ENCODE measurements at places on chromosomes 11 and 22.

- no peak for DNase-seq
Measured at GRCh38 chr11:111047374-111047773, 198.2 kb upstream of the POU2AF2 start.

DNA sequence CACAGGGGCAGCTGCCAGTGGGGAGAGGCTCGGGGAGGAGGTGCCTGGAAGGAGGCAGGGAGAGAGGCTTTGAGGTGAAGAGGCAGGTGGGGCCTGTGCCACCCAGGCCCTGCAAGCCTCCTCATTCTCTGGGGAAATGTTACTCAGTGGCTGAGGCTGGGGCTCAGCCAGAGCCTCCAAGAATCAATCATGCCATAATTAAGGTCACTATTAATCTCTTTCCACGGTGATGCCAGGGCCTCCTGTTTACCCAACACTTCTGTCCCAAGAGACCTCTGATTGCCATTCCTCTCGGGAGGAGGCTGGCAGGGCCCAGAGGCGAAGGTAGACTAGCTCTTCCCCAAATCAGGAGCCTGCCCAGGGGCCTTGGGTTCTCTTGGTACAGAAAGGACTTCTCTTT is 38.4 kb downstream of the GDPD5 start:
- no peak for DNase-seq

DNA sequence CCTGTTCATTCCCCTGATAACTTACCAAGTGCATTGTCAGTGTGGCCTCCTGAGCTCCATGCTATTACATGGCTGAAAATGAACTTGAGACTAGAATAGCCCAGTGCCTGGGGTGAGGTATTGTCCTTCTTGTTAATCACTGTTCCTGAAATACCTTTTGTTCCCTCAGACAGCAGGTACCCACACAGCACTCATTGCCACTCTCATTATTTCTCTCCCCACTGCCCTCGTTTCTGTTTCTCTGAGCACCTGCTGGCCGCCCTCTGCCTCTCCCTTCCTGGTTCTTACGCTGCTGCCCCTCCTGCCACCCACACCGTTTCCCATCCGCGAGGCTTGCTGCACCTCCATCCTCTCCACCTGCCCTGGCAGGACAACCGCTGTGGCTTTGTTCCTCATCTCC is 36.9 kb upstream of the RAB1B start:
- no peak for DNase-seq

- no peak for DNase-seq
Measured at GRCh38 chr11:133529807-133530500, 2.3 kb downstream of the OPCML start.

DNA sequence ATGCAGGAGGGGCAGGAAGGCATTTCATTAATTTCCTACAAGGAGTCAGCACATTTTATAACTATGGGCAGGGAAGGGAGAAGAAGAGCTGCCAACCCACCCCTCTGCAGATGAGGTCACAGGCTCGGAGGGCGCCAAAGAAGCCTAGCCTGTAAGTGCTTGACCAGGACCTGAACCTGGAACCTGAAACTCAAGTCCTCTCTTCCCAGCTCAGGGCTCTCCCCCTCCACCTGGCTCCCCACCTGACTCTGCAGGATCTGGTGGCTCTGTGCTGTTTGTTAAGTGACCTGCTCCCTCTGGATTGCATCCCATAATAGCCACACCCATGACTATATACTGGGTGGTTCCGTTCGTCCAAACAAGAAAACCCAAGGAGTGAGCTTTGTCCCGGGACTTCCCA is 27.3 kb downstream of the SCGB1A1 start:
- no peak for DNase-seq

- DNase-seq = peak; percentile 24
Measured at GRCh38 chr11:6531267-6531752, 34.2 kb downstream of the DNHD1 start.

DNA sequence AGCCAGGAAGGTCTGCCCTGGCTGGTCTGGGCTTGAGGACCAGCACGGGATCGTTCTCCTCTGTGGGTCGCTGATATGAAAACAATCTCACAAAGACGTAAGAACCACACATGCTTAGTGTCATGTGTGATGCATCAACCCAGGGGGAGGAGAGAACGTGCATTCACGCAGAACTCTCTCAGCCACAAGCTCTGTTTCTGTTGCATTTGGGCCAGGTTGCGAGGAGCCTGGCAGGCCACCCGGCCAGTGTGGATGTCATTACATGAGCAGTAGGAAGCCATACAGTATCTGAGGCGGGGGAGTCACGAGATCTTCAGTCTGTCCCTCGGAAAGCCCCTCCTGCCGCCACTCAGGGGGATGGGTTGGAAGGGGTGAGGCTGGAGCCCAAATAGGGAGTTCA is 53.1 kb upstream of the KCNQ1OT1 start:
- DNase-seq = no peak

DNA sequence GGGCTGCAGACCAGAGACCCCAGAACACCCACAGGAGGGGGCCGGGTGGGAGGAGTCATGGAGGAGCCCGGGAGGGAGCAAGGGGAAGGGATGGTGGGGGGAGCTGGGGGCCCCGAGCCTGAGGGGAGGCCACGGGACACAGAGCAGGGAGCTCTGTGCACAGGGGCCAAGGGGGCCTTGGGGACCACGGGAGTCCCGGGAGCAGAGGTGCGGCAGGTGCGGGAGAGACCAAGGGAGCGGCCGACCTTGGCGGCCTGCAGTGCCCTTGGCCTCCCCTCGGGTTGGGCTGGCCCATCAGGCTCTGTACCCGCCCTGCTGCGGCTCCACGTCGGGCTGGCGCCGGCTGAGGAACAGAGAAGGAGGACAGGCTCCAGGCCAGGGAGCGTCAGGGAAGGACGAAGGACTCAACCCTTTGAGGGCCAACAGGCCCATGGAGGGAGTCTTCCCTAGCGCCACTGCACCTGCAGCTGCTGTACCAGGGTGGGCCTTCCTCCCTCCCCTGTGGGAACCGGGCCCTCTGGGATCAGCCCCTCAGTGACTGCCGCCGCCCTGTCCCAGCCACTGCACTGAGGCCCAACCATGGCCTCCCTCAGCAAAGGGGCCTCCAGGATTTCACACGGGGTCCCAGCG is 17.8 kb upstream of the BRSK2 start:
- no peak for DNase-seq

- DNase-seq = no peak
Measured at GRCh38 chr22:43890901-43891331, 897 bp downstream of the PNPLA5 start.

DNA sequence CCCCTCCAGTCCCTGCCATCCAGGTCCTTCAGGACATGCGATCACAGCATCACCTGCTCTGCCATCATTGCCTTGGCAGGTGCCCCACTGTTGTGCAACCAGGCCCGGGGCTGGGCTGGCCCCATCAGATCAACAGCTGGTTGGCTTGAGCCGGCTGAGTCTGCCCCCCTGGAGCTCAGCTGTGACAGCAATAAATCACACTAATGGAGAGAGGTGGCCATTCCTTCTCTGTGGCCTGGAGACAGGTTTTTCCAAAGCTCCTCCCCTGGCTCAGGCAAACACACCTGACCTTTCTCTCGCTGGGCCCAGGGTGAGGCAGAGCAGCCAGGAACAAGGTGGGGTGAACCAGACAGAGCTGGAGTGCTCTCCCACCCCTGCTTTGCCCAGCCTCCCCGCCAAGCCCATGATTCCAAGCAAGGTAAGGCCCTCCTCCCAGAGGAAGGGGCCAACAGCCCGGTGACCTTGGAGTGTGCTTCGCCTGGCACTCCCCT is 8.9 kb upstream of the FXYD2 start:
- DNase-seq = peak; percentile 98

DNA sequence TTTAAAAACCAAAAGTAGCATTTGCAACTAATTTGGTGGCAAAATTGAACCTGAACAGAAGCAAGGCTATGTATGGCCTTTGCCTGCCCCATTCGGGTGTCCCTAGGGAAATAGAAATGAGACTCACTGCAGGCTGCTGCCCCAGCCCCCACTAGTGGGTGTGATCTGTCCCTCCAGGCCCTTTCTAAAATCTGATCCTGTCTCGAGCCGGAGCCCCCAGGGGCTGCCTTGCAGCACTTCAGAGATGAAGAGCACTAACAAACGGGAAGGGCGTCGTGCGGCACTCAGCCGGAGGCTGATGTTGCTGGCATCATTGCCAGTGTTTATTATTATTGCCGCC is 43.2 kb downstream of the CD82 start:
- DNase-seq = no peak

GRCh38 chr22:47276991-47277390 is 514.5 kb downstream of the TBC1D22A start:
- DNase-seq = no peak

GRCh38 chr11:35949242-35949641 is 5.4 kb downstream of the LDLRAD3 start:
- DNase-seq = no peak

GRCh38 chr11:119843877-119844276 is 114.9 kb upstream of the NECTIN1 start:
- DNase-seq = no peak

GRCh38 chr22:36762687-36763260 is 13.1 kb downstream of the IFT27 start:
- no peak for DNase-seq

- DNase-seq = no peak
Measured at GRCh38 chr11:6351782-6352382, 31.6 kb upstream of the CAVIN3 start.

DNA sequence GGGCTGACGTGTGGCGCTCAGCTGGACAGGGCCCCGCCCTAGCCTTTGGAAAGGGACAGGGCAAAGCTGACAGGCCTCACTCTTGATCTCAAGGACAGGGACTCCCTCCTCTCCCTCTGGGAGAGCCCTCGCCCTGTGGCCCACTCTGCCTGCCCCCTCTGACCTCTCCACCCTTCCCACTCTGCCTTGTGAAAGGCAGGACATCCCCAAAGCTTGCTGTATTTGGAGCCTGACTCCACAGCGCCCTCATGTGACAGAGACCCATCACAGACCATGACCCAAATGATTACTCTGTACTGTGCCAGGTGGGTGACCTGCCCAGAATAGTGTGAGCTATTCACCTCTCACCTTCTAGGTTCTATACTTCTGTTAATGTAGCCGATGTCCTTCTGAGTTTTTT is 18.8 kb downstream of the P2RY2 start:
- peak; percentile 35 for DNase-seq

DNA sequence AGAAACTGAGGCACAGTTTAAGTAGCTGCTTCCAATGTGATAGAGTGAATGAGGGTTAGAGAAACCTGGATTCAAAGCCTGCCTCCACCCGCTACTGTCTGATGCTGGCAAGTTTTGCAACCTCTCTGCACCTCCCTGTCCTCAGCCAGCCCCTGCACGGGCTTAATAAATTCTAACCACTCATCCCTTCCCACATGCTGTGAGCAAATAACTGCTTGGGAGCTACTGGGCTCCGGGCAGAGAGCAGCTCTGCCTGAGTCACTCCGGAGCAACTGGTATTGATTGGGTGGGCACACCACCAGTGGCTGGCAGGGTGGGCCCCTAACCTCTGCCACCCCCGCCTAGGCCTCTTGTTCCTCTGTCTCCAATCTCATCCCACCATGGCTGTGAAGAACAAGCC is 104.3 kb upstream of the SYT13 start:
- peak; percentile 15 for DNase-seq

DNA sequence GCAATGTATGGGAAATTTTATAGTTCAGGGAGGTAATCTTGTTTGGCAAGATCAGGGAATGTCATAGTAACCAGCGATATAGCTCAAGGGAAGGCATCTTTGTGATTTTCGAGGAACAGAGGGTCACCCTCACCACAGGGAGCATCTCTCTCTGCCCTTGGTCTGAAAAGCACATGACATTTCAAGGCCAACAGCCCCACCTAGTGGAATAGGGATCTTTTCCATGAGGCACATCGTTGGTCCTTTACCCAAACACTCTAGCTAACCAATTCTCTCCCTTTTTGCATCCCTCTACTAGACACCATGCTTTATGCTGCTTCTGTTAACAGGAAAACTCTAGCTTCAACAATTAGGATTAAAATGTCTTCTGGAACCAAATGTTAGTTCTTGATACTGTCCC is 179.0 kb downstream of the GRM5 start:
- no peak for DNase-seq

- DNase-seq = peak; percentile 72
Measured at GRCh38 chr11:116703421-116703820, 69.4 kb downstream of the BUD13 start.

DNA sequence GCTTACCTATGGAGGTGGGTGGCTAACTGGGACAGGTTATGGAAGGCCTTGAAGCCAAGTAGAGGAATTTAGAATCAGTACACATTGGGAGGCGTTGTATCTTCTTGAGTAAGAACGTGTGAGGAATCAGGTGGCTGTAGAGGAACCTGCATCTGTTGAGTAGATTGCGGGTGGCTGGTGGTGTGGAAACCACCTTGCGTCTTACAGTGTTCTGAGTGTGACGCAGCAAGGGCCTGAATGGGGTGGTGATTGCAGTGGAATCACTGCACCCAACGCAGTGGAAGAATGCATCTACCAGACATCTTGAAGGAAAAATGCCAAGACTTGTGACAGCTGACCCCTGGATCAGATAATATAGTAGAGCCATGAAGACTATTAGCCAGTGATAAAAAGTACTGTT is 110.8 kb upstream of the NNMT start:
- no peak for DNase-seq

GRCh38 chr22:23275751-23276150 is 95.4 kb downstream of the BCR start:
- no peak for DNase-seq

GRCh38 chr22:46537946-46538813 is 760 bp upstream of the CELSR1 start:
- no peak for DNase-seq

DNA sequence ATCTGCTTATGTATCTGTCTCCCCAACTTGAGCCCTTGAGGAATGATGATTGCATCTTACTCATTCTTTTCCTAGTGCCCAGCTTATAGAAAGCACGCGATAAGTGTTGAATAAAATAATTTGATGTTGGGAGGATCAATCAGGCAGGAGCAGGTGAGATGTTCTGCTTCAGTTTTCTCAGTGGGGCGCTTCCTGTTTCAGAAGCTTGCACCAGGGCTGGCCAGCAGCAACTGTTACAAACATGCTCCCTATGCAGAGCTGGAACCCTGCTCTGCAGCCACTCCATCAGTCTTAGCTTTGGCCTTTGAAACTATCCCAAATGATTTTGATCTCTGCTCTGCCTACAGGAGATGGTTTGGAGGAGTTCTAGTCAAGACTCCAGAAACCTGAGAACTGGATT is 3.9 kb downstream of the ENDOD1 start:
- no peak for DNase-seq

DNA sequence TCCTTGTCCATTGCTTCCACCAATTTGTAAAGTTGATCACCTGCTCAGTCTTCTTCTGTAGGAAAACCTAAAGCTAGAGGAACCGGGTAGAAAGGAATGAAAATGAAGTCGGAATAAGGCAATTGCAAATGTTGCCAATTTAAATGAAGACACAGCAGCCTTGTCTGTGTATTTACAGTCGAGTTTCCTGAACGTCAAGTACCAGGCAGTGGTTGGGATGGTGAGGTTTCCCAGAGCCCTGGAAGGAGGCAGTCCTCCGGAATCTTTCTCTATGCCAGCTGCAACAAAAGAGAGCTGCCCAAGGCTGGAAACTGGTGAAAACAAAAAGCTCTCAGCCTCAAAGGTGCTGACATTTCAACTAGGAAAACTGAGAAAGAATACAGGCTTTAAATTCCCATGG is 17.7 kb downstream of the MAJIN start:
- DNase-seq = no peak

GRCh38 chr11:396948-397548 is 3.0 kb downstream of the PKP3 start:
- no peak for DNase-seq
